ENCODE measurements at places on chromosomes 11 and 22.

GRCh38 chr11:35106595-35106994, 32.4 kb upstream of the CD44 start:
- DNase-seq = no peak

- no peak for DNase-seq
Measured at GRCh38 chr22:44070029-44070428, 45.9 kb downstream of the PARVB start.

DNA sequence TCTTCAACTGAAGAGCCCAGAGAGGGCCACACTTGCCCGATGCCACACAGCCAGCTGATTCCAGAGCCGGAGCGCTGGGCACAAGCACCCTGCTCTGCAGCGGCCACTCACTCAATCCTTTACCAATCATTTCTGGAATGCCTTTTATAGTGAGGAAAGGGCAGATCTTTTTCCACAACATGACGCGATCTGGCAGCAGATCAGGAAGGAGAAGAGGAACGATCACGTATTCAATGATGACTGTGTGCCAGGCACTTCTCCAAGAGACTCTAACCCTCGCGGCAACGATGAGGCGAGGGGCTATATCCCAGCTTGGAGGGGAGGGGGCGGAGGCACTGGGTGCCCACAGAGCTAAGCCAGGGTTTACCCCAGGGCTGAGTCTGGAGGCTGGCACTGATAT, 56.3 kb upstream of the TCF20 start:
- no peak for DNase-seq

- no peak for DNase-seq
Measured at GRCh38 chr11:118606157-118606843, 1.1 kb upstream of the PHLDB1 start.

- DNase-seq = no peak
Measured at GRCh38 chr11:75593286-75593915, 31.3 kb downstream of the SERPINH1 start.

DNA sequence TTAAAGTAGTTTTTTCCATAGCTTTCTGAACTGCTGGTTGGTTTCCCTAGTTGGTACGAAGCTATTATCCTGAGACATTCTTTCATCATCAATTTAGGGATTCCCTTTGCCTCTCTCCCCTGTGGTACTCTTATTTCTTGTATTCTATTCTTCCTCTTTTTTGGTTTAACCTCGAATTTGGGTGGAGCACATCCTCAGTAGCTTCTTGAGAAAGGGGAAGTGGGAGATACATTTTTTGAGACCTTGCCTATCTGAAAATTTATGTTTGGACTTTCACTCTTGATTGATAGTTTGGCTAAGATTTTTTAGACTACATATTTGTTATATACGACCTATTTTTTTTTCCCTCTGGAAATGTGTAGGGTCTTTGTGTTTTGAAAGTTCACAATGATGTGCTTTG, 121.7 kb upstream of the ZBED5 start:
- no peak for DNase-seq
